GM12878 (cell line): ENCODE measurements at places on chromosomes 5 and 9. TPM values are rescaled to one million over a fixed set of nuclear protein-coding genes. Genes with fewer than 3 reads are reported as not detected.

The OSTF1 gene
- total RNA-seq, result 52.4 and 53.9 TPM in 2 replicates

The HARS2 gene
- total RNA-seq, result 23.0 and 24.1 TPM in 2 replicates

The PITX1 gene
- 0.77 and 1.1 TPM in 2 replicates for total RNA-seq

The SPATA6L gene
- total RNA-seq, result 1.6 and 2.1 TPM in 2 replicates

The PLAC8L1 gene
- not detected in 2 replicates for total RNA-seq

The SEMA6A gene
- total RNA-seq, result 1.9 and 2.1 TPM in 2 replicates

The GRAMD2B gene
- 8.1 and 8.2 TPM in 2 replicates for total RNA-seq

The GZMA gene
- not detected in 2 replicates for total RNA-seq

The PAX5 gene
- total RNA-seq, result 118 and 123 TPM in 2 replicates

The FYB1 gene
- total RNA-seq, result 0.26 and 0.56 TPM in 2 replicates

The KIAA0825 gene
- total RNA-seq, result 1.2 and 1.3 TPM in 2 replicates

The SPATA31D4 gene
- not detected in 2 replicates for total RNA-seq

The IFNA13 gene
- total RNA-seq, result not detected in 2 replicates

The WDR31 gene
- 0.97 and 1.1 TPM in 2 replicates for total RNA-seq

The ZNF367 gene
- 14.3 and 15.7 TPM in 2 replicates for total RNA-seq

The MORN5 gene
- not detected in 2 replicates for total RNA-seq
